Fibroblast of the conjunctiva (primary cell): ENCODE measurements at places on chromosomes 3 and 15.

GRCh38 chr15:56616551-56616950 is 116.8 kb downstream of the ZNF280D start:
- DNase-seq = no peak

- DNase-seq = no peak
Observed at GRCh38 chr15:70672081-70672480, 91.3 kb downstream of the UACA start.

DNA sequence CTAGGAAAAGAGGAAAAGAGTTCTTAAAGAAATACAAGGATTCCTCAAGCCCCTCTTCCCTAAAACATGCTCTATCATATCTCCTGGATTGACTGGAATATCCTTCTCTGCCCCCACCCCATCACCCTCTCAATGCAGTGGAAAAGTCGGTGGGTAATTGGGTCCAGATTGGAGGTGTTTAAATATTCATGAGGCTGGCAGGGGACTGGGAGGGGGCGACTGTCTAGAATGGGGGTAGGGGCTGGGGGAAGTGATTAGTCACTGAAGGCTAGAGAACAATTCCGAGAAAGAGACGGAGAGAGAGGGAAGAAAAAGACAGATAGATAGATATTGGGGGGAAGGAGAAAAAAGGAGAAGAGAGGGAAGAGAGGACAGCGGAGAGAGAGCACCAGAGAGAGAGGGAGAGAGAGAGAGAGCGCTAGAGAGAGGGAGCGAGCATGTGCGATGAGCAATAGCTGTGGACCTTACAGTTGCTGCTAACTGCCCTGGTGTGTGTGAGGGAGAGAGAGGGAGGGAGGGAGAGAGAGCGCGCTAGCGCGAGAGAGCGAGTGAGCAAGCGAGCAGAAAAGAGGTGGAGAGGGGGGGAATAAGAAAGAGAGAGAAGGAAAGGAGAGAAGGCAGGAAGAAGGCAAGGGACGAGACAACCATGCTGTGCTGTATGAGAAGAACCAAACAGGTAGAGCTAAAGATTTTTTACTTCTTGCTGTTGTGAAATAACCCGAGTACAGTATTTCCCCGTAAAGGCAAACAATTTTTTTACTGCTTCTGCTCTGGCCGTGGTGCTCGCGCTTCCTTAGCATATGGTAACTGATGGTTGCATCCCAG is at the start of gene GAP43:
GAP43 (plus strand) TSS at position 467 of the 825 bp plus-strand sequence; CDS start at position 647, 180 bp downstream.
- DNase-seq = peak; percentile 51

DNA sequence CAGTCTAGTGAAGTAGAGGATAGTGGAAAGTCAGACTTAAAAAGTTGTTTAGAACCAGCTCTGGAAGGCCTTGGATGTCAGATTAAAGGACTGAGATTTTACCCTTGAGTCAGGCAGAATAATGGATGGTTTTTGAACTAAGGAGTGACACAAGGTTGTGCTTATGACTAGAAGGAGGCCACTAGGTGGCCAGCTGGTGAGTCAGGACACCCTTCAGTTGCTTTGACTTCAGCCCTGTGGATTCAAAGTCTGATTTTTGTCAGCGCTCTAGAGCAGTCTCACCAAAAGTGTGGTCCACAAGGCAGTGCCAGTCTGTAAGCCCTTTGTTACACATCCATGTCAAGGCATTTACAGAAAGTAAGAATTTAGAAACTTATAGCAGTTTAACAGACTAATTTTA is 3.8 kb upstream of the GABPB1 start:
- DNase-seq = peak; percentile 33

DNA sequence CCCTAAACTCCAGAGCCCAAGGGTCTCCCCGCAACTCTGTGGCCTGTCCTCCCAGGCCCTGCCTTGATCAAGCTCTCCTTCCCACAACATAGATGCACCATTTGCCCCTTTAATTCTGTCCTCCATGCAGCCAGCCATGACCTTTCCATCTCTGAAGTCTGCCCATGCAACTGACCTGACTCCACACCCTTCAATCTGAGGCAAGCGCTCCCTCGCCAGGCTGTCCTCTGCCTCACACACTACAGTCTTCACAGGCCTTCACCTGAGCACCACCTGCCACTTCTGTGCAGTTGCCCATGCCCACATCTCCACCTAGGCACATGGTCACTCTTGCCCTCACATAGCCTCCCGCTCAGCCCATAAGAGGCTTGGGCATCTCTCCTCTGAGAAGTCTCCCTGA is 244.0 kb downstream of the OCA2 start:
- no peak for DNase-seq

GRCh38 chr15:58443308-58443707 is 11.5 kb downstream of the LIPC start:
- DNase-seq = no peak

DNA sequence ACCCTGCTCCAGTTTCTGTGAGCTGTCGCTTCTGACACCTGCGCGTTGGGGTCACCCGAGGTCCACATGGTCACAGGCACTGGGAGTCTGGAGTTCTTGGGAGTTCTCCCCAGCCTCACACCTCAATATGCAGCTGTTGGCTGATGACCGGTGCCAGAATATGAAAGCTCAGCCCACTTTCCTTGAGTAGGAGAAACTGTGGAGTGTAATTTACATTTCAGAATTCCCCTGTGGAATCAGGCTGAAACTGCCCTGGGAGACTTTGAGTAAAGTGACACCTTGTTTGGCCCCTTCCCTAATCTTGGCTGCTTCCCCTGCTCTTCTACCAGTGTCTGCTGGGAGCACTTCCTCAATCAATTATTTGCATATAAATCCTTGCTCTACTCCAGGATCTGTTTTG is 255.9 kb downstream of the NFKBIZ start:
- no peak for DNase-seq

GRCh38 chr3:139448104-139448503 is 28.2 kb downstream of the RBP2 start:
- DNase-seq = no peak

DNA sequence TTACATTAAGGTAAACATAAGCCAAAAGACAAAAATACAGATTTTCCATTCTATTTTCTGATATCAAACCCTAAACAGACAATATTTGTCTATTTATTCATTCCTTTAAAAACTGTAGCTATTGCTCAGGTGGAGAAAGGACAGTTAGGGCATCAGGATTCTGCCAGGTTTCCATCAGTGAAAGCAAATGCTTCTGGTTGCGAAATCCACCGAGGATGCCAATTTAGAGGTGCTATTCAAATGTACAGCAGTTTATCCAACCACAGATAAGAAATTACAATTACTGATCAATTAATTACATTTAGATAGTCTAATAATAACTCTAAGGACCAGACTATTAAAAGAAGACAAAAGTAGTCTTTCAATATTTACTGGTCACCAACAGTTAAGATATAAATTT is 3.9 kb downstream of the TOMM70 start:
- DNase-seq = no peak

DNA sequence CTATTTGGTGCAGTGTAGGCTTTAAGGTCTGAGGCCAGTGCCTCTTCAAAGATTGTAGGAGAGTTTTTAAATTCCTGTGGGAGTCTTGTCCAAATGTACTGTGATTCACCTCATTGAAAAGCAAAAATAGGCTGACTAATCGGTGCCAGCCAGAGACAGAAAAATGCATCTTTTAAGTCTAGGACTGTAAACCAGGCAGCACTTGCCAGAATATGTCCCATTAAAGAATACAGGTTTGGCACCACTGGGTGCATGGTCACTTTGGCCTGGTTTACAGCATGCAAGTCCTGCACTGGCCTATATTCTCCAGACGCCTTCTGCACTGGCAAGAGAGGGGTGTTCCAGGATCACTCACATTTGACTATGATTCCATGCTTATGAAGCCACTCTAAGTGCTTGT is 20.3 kb upstream of the NOX5 start:
- no peak for DNase-seq

GRCh38 chr15:60001610-60002527 is 2.2 kb upstream of the FOXB1 start:
- no peak for DNase-seq

DNA sequence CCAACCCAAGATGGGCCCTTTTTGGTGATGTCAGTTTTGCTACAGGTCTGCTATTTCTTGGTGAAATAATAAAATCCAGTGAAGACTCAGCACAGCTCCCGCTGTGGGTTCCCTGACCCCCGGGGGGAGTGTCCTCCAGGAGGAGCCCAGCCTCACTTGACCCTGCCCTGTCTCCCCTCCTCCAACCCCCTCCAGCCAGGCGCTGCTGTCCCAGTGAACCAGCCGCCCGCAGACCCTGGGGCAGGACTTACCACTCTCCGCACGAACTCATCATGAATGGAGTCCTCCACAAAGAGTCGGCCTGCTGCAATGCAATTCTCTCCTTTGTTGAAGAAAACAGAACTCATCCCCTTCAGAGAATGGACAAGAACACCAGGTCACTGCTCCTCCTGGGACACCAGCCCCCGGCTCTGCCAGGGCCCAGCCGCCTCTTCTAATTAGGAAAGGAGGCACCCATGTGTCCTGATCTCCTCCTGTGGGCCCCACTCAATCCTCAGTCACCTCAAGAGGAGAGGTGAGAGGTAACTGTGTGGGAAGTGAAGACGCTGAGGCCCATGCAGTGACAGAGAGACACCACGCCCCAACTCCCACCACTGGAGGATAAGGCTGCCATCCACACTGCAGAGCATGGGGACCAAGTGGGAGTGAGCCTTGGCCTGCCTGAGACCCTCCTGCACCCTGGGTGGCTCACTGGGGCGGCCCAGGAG is 28.8 kb upstream of the SLC41A3 start:
- no peak for DNase-seq
